ENCODE measurements at places on chromosomes 5 and 9. TPM values are rescaled to one million over a fixed set of nuclear protein-coding genes. Genes with fewer than 3 reads are reported as not detected.

The HBEGF gene
- total RNA-seq, result 24.3 TPM

The GPR150 gene
- 0.20 TPM for total RNA-seq

The TRMO gene
- total RNA-seq, result 12.8 TPM

The AK8 gene
- total RNA-seq, result not detected

The LECT2 gene
- not detected for total RNA-seq

The ITK gene
- not detected for total RNA-seq

The FABP6 gene
- not detected for total RNA-seq

The HTR1A gene
- total RNA-seq, result not detected

The UBE2R2 gene
- total RNA-seq, result 23.5 TPM
